NCI-H187 (cell line): ENCODE measurements at places on chromosomes 16 and 17.

DNA sequence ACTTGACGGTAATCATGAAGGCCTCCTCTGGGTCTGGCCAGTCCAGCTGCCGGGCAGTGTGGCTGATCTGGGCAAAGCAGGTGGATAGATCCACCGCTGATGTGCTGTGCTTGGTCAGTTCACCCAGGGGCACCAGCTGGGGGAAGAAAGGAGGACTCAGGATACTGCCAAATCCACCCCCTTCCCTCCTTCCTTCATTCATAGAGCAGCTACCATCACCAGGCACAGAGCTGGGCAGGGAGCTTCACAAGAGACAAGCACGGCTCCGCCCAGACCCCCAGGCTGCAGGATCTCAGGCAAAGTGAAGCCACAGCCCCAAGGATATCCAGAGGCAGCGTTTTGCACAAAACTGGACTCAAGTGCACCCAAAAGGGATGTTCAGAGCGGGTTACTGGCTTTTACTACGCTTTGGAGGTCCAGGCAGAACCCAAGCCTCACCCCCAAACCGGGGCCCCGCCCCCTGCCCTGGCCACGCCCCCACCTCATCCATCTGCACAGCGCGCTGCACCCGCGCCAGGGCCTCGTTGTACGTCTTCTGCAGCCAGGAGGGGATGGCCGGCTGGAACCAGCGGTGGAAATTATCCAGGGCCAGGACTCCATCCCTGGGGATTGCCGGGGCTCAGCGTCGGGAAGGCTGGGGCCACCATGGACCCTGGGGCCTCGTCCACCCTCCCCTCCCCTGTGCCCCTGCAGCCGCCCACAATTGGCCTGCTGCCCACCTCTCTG lies 9.1 kb downstream of the UNC13D start:
- DNase-seq, result no peak

DNA sequence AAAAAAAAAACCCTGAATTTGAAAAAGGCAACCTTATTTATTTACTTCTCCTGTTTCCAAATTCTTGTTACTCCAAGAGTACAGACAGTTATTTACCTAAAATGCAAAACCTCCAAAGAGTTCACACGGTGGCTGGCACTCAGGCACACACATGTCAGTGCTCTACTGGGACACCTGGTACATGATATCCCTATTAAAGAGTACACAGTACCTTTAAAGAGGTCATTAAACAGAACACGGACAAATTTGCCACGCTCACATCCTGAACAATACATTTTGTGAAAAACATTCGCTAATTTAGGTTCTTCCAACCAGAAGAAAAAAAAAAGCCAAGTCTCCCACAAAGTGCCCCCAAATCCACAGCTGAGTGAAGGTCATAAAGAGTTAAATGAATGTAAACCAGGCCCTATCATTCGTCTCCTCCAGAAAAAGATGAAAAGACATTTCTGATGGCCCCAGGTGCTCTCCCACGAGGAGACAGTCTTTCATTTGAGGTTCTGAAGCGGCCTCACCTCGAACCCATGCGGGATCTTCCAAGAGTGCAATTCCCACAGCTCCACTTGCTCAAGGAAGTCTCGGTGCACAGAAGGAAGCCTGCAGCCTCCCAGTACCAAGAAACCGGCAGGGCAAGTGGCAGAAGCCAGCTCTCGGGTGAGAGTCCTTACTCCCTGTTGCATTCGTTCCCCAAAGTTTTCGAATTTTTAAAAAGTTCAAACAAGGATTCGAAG lies 993 bp downstream of the ERN1 start:
- DNase-seq, result no peak

DNA sequence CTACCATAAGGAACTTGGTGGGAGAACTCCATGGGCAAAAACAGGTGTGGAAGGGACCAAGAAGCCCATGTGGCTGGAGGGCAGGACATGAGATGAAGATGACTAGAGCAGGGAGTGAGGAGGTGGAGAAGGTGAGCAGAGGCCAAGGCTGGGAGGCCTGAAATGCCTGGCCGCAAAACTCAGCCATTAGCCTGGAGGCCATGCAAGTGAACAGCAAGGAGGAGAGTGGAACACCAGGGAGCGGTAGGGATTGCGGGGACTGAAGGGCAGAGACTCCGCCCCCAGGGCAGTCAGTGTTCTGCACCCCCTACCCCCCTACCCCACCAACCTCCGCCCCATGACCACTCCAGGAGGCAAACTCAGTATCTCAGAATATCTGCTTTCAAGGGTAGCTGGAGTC lies 17.0 kb downstream of the BCL7C start:
- DNase-seq, result no peak

DNA sequence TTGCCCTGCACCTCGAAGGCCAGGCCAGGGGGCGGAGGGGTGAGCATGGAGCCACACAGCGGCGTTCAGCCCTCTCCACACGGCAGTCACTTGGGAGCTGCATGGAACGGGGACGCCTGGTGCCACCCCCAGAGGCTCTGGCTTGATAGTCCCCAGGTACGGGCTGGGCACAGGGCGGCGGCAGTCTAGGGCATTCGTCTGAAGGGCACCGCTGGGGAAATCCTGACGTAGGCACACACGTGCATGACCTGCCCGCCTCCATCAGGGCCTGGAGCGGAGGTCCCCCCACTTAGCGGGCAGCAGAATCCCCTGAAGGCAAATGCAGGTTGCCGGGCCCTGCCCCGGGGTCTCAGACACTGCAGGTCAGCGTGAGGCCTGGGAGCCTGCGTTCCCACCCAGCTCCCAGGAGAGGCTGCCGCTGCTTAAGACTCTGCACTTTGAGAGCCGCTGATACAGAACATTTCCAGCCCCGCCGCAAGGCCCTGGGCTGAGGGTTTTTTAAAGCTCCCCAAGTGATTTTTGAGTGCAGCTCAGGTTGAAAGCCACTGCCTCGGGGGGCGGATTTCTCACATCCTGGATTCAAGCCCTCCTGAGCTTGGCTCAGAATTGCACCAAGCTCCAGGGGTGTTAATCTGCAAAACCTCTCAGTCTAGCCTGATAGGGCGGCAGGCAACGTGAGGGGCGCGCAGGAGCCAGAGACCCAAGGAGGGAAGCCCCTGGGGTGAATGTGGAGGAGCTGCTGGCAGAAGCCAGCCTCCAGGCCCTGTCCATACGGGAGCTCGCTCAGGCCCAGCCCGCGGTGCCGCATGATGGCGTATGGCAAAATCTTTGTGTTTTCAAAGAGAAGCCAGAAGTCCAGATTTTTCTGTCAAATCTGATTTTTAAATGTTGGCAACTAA lies 182.3 kb upstream of the GSE1 start:
- no peak for DNase-seq

- DNase-seq, result no peak
Observed at GRCh38 chr17:3763777-3764170, 37.2 kb downstream of the ITGAE start.

DNA sequence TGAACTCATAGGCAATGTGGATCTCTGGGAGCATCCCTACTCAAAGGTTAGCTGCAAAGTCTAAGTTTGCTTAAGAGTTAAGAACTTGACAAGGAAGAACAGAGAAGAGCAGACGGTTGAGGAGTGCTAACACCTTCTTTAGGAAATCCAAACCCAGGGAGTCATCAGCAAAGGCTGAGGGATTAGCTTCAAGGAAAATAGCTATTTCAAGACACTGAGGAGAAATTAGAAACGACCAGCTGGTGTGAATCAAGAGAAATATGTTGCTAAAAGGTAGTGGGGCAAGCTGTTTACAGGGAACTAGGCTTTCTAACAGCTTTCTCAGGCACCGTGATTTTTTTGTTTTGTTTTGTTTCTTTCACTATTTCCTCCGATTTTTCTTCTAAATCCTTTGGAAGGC lies 90.7 kb downstream of the CDH8 start:
- no peak for DNase-seq

DNA sequence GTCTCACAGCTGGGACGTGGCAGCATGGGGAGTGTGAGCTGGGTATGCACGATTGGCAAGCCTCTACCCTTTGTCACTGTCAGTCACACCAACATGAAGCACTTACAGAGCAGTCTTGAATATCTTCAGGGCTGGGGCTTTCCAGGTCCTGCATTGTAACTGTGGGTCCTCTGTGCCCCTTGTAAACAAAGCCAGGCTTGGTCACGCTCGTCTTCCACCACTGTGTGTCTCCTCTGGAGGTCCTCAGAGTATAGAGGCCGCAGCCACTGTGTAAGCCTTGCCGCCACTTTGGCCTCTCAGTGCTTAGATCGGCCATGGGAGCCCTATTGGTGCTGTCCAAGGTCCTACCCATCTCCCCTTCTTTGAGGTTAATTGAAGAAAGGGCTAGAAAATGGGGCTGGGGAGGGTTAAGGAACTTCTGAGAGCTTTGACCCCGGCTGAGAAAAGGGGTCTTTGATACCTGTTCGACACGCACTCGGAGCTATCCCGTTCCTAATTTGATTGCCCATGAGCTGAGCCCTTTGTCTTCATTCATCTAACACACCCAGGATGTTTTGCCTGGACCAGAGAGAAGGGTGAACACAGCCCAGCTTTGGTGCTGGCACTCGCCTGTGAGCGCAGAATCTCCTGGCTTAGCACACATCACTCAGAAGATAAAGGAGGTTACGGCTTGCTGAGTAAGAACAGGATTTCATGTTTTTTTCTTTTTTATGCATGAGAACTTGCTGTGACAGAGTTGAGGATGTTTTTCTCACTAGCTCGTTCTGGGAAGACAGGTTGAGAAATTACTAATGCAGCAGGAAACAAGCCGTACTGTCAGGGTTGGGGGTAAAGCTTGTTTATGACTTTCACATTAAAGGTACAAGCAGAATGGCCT lies 267.9 kb downstream of the CPPED1 start:
- DNase-seq, result no peak

DNA sequence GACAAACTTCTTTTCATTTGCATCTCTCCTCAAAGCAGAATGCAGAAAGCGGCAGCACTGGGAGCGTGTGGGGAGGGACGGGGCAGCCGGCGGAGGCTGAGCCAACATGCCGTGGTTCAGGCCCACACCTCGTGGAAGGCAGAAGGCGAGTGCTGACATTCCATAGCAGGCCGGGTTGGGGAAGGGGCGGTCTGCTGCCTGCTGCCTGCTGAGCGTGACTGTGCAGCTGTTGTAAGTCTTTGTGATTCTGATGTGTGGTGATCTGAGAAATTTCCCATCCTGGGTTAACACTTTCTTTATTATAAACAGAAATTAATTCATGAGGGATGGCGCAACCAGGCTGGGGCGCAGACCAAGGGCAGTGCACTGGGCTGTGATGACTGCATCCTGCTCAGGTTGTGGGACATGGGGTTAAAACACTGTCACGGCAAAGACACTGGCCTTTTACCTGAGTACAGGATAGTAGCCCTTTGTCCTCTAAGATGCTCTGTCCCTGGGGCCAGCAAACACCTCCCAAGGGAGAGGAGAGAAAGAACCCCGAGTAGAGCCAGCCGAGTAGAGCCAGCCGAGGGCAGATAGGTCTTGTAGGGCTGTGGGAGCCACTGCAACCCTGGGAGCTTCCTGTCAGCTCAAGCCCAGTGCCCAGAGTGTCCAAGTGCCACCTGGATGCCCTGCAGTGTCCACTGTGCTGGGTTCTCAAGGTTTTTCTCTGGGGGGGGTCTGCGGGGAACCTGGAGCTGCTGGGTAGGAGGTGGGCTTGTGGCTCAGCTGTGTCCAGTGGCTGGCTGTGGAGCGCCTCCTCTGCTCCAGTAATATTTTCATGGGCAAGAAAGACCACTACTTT lies 8.8 kb upstream of the DNASE1 start:
- DNase-seq, result no peak

DNA sequence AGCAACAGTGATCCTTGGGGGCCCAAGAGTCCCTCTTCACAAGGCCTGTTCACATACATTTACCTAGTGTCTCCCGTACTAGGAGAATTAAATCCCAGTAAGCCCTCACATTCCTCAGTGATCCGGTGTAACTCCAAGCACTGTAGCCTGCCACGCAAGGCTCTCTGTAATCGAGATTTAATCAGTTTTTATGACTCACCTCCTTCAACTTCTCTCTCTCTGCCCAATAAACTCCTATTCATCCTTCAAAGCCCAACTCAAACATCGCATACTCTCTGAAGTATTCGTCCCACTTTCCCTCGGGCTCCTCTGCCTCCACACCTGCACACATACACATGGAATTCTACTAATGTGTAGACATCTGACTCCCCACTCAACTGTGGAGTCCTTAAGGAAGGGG lies 141.8 kb downstream of the CMIP start:
- no peak for DNase-seq

DNA sequence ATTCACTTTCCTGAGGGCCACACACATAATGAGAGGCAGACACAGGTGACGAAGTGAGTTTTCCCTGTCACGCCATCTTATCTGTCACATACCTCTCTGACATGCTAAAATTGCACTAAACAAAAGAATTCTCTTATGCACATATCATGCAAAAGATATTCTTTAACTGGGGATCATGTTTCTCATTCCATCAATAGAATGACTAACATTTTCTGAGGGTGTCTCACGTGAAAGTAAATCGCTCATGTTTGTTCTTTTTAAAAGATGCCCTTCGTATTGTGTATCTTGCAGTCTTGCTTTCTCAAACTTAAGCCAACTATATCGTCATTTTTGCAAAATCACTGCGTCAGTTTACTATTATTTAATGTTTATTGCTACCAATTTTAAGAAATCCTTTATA lies 306.4 kb downstream of the WWOX start:
- no peak for DNase-seq

DNA sequence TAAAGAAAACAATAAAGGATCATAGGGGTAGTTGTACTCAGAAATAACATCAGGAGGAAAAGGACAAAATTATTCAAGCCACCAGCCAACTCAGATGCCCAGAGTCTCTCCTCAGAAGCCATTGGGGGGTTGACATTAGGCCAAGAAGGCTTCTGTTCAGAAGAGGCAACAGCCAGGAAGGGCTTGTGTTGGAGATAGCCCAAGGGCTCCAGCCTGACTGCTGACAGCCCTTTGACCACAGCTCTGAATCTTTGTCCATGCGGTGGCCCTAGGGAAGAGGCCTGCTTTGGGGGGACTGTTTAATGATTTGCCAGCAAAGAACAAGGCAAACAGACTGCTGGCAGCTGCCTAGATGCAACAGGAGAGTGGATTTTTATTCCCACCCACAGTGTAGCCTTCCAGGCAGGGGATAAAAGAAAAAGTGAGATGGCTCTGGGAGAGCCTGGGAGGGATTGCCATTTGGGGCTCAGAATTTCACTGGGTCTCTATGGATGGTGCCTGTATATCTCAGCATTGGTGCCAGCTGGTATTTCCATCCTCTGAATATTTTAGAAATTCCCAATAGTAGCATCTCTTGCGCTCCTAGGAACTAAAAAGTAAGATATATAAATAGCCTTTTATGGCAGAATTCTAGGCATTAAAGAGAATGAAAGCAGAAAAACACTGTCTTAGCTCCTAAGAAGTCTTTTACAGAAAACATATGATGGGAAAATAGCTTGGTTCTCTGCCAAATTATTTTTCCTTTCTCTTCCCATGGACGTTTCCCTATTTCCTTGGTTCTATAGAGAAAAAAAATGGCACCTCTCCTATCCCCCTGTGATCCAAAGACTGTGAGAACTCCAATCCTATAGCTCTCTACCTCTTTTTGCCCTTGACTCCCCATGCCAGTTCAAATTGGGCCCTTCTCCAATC lies 29.4 kb upstream of the SUPT4H1 start:
- no peak for DNase-seq

GRCh38 chr17:47862621-47863440 lies 11.9 kb upstream of the SP6 start:
- DNase-seq, result no peak
